ENCODE measurements at places on chromosomes 13 and 19.
A peak's percentile ranks its signal among the peaks of the same experiment; 100 is the strongest.

GRCh38 chr19:35279985-35280821, 2.1 kb upstream of the HAMP start:
- no peak for DNase-seq

GRCh38 chr19:11416346-11417052, 2.6 kb downstream of the RGL3 start:
- no peak for DNase-seq

GRCh38 chr13:110610955-110611595, 4.3 kb upstream of the NAXD start:
- DNase-seq, result no peak

DNA sequence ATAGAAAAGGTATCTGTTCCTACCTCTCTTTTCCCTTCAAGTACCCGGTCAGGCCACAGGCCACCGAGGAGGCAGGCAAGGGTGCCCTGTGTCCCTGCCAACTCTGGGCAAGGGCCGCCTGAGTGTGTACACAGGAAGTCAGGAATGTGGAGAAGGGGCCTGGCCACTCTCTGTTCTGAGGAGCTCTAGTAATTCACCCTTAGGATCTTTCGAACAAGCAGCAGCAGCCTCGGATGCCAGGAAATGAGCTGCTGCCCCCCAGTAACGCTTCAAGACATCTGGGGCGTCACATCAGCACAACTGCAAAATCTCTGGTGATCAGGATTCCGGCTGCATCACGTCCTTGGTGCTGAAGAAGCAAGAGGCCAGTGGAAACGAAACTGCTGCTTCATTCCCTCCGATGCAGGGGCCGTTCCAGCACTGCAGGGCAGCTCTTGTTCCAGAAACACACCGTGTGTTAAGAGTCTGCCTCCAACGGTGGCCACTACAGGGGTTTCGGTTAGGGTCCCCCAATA, 2.0 kb downstream of the RAB20 start:
- DNase-seq, result peak; percentile 65

DNA sequence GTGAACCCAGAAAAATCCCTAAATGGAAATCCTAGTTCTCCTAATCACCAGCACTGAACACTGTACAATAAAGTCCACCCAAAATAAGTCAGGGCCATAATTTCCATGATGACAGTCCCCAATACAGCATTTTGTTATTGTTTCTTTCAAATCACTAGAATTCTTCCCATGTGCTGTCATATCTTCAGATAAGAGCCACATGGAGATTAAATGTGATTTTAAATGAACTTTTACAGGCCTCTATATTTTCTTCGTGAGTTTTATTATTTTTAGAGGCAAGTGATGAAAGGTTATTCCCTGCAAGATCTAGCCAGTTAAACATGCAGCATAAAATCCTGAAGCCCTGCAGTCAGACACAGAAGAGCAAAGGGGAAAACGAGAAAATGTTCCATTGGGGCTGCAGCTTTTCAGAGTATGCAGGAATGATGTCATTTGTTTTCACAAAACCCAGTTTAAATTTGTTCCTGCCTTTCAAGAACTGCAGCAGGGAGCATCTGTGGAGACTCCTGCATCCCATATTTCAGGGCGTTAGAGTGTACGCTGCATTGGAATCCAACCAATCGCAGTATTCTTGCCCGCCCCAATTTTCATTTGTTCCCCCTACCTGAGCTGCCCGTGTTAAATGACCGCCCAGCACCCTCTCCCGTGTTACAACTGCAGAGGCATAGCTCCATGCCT, 167.2 kb upstream of the KLF12 start:
- DNase-seq, result no peak

- DNase-seq, result no peak
Observed at GRCh38 chr13:107376341-107377125, 808.6 kb upstream of the ARGLU1 start.

DNA sequence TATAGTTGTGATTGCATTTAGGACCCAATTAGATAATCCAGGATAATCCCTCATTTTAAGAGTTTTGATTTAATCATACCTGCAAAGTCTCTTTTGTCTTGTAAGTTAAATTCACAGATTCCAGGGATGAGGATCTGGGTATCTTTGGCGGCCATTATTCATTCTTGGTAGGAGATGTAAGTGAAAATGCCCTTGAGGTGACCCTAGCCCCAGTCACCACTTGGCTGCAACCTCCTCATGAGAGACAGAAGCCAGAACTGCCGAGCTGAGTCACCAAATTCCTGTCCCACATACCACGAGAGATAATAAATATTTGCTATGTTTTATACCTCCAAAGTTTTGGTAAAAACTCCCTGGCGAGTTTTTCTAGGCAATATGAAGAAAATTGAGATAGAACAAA, 389.4 kb downstream of the RFC3 start:
- DNase-seq, result no peak

DNA sequence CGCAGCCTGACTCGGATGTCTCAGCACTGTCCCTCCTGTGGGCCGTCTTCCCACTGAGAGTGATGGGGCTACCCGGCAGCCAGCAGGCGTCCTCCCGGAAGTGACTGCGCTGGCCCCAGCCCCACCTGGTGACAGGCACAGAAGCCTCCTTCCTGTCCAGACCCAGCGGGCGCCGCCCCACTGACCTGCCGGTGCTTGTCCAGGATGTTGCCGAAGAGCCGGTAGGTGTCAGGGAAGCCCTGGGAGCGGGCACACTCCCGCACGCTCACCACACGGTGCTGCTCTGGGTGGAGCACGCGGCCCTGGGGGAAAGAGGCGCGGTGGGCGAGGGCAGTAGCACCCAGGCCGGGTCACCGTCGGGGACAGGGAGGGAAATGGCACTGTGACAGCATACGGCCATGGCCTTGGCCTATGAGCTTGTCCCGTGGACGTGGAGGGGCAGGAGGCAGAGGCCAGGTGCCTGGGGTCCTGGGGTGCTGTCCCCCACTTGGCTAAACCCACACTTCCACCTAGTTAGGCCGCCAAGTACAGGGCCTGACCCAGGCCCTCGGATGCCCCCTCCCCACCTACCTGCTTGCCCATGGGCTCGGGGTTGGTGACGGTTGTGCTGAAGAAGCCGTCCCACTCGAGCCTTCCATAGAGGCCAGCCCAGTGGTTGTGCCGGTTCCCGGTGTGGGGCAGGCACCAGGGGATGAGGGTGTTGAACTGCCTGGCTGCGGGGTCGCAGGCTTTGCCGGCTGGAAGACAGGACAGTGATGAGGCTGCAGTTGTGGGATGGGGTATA, 16.0 kb upstream of the EIF3G start:
- DNase-seq, result no peak

All from midbrain (tissue), 1 donor.